PC-9 (cell line): ENCODE measurements at places on chromosomes 2 and 18.

GRCh38 chr2:98583816-98584618 is 24.3 kb downstream of the COA5 start:
- DNase-seq: no peak

DNA sequence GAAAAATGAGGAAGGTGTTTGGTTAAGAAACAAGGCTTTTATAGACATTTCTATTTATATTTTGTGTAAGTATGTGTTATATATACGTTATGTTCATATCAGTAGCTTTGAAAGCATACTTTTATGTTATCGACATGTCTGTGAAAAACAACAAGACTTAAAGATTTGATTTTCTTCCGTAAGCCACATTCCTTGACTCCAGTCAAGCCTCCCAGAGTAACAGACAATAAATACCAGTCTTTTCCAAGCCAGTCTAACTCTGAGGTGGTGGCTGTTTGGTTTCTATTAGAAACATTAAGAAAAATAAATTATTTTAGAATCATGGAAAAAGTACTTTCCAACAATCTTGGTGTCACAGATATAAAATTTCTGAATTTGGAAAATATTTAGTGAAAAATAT is 16.3 kb upstream of the ITGAV start:
- no peak for DNase-seq

DNA sequence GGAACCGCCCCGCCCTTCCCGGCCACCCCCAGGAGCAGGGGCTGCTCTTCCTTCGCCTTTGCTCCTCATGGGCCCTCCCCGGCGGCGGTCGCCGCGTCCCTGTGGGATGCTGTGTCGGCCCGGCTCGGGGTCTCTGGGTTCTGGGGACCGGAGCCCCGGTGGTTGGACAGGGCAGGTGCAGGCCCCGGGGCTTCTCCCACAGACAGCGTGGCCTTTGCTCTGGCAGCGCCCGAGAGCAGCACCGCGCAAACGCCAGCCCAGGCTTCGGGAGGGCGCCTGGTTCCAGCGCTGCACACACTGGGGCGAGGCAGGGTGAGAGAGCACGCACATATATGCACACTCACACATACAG is 9.0 kb upstream of the KCNG2 start:
- DNase-seq: no peak

DNA sequence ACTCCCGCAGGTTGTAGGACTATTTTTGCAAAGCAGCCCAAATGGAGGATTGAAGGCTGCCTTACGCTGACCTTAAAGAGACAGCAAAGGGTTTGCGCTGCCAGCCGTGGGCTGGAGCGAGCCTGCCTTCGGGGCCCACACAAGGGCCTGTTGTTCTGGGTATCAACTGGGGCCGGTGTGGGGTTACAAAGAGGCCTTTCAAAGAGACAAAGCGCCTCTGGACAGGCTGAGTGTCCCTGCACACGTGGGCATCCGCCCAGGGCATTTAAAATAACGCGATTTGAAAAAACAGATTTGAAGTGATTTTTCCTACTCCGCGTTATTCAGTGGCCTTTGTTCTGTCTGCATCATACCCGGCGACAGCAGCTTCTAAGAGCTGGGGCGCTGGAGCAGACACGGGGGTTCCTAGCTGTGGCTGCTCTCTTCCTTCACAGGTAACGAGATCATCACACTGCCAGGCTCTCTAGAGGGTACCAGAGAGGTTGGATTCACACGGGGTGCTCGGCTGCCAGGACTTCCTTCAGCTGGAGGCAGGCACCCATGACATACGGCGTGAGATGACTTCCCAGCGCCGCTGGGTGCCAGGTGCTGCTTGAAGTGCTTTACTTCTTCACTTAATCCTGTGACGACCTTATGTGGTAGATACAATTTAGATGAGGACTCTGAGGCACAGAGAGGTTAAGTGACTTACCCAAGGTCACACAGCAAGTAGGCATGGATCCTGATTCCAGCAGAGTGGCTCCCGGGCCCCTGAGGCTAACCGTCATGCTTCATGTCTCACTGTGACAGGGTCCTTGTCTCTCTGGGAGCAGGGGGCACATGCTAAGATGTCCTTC is 32.2 kb downstream of the MAL start:
- no peak for DNase-seq

GRCh38 chr18:31490387-31490786 is 7.6 kb upstream of the DSG2 start:
- no peak for DNase-seq
